ENCODE measurements at places on chromosomes 1 and 21.

- no peak for DNase-seq
These were observed 124.6 kb downstream of the NRDC start for GRCh38 chr1:51753969-51754368.

DNA sequence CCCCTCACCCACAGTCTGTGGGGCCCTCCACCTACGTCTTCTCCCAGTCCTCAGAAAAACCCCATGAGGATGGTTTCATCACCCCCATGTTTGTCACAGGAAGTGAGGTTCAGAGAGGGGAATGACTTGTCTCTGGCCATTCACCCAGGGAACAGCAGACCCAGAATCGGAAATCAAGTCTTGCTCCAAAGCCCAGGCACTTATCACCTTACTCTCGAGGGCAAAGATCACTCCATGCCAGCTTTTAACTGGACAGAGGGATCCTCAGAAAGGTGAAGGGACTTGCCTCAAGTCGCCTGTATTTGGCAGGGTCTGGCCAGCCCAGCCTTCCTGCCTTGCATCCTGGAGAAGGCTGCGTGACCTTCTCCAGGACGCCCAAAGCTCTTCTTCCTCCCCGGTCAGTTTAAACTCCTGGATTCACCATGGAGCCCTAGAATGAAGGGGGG is 57.9 kb upstream of the SSBP3 start:
- no peak for DNase-seq

DNA sequence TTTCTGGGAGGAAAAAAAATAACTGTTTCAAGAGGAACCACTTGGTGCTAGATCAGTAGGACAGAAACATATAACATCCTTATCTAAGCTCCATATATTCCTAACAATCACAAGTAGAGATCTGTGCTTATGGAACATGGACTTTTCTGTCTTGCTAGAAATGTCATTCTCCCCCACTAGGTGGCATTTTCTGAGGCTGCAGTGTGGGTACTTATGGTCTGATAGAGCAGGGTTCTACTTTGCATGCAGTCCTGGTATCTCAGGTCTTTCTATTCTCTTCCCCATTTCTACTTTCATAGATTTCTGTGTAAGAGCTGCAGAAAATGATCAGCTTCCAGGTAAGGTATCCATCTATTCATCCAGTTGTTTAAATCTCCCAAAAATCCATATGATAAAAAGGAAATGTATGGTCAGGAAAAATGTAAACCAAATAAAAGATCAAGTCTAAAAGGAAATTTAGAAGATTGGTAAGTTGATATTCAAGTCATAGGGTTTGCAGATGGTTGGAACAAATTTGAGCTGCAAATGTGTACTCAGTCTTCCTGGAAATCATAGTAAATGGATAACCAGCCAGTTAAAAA is 1.5 kb downstream of the ZNF684 start:
- DNase-seq = no peak

GRCh38 chr1:187685333-187685732 is 856.6 kb downstream of the PLA2G4A start:
- no peak for DNase-seq

DNA sequence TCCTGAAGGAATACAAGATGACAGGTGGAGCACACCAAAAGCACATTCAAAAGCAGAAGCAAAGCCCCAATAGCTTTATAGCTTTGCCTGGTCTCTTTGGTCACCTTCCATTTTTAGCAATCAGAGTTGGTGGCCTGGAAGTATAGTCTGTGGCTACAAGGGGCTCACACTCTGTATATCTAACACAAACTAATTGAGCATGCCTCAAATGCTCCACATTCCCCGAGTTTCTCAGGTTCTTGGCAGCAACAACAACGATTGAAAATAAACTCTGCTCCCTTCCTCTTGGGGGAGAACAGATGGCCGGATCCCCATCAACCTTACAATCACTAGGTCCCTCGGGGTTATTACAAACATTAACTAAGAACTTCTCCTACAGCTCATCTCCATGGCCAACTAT is 24.9 kb upstream of the TADA1 start:
- no peak for DNase-seq

GRCh38 chr1:116375887-116376728 is 3.1 kb downstream of the ATP1A1 start:
- DNase-seq = no peak

GRCh38 chr1:165451691-165452090 is 6.8 kb upstream of the RXRG start:
- no peak for DNase-seq

DNA sequence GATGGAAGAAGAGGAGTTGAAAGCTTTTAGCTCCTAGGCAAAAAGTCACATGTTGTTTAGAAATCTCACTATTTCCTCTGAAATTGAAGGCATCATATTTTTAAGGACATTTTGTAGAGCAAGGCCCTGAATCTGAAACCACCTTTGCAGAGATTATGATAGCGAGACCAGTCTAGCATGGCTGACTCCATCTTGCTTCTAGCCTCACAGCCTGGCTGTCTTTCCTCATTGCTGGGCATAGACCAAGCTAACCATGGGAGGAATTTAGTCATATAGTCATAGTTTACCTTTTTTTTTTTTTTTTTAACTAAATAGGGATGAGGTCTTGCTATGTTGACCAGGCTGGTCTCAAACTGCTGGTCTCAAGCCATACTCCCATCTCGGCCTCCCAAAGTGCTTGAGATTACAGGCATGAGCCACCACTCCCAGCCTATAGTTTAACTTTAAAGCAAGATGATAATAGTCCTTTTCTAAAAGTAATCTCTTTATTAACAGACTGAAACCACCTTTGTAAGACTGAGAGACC is 42.2 kb upstream of the ZNF326 start:
- DNase-seq = no peak

- no peak for DNase-seq
These were observed 177.8 kb upstream of the KLHDC7A start for GRCh38 chr1:18302788-18303413.

GRCh38 chr1:65948609-65949229 is 156.0 kb downstream of the PDE4B start:
- DNase-seq = no peak

GRCh38 chr1:237226177-237226944 is 184.4 kb downstream of the RYR2 start:
- DNase-seq = no peak

GRCh38 chr1:198756470-198756869 is 117.6 kb downstream of the PTPRC start:
- no peak for DNase-seq

GRCh38 chr1:11455967-11456570 is 22.9 kb upstream of the DISP3 start:
- no peak for DNase-seq

DNA sequence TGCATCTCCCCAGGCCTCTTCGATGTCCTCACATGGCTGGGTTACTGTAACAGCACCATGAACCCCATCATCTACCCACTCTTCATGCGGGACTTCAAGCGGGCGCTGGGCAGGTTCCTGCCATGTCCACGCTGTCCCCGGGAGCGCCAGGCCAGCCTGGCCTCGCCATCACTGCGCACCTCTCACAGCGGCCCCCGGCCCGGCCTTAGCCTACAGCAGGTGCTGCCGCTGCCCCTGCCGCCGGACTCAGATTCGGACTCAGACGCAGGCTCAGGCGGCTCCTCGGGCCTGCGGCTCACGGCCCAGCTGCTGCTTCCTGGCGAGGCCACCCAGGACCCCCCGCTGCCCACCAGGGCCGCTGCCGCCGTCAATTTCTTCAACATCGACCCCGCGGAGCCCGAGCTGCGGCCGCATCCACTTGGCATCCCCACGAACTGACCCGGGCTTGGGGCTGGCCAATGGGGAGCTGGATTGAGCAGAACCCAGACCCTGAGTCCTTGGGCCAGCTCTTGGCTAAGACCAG is 14.3 kb downstream of the HTR6 start:
- no peak for DNase-seq

GRCh38 chr1:28021064-28021463 is 61.3 kb downstream of the XKR8 start:
- DNase-seq = no peak

DNA sequence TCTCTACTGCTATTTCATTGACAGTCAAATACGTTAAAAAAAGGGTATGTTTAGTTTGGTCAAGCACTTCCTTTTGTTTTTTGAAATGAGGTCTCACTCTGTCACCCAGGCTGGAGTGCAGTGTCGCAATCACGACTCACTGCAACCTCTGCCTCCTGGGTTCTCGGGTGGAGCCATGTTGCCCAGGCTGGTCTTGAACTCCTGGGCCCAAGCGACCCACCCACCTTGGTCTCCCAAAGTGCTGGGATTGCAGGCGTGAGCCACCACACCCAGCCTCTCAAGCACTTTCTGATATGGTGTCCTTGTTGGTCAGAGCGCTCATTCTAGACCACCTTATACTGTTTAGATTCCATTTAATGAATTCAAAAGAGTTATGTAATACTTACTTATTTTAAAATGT is 20.9 kb upstream of the RHBDL2 start:
- DNase-seq = no peak

GRCh38 chr1:58204284-58204683 is 342.2 kb downstream of the OMA1 start:
- DNase-seq = no peak

DNA sequence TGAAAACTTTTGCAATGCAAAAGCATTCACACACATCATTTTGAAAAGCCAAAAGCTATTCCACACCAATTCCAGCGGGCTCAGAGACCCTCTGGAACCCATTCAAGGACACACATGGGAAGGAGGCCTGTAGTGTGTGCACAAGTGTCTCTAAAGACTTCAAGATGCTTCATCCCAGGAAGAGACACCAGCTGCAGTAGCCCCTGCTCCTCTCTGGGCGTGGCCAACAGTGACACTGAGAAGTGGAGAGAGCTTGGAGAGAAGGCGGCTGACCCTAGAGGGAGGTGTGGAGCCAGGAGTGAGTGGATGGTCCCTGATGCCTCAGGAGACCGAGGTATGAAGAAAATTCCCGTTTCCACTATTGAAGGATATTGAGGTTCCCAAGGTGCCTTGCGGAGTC is 14.9 kb upstream of the TNNI1 start:
- no peak for DNase-seq

DNA sequence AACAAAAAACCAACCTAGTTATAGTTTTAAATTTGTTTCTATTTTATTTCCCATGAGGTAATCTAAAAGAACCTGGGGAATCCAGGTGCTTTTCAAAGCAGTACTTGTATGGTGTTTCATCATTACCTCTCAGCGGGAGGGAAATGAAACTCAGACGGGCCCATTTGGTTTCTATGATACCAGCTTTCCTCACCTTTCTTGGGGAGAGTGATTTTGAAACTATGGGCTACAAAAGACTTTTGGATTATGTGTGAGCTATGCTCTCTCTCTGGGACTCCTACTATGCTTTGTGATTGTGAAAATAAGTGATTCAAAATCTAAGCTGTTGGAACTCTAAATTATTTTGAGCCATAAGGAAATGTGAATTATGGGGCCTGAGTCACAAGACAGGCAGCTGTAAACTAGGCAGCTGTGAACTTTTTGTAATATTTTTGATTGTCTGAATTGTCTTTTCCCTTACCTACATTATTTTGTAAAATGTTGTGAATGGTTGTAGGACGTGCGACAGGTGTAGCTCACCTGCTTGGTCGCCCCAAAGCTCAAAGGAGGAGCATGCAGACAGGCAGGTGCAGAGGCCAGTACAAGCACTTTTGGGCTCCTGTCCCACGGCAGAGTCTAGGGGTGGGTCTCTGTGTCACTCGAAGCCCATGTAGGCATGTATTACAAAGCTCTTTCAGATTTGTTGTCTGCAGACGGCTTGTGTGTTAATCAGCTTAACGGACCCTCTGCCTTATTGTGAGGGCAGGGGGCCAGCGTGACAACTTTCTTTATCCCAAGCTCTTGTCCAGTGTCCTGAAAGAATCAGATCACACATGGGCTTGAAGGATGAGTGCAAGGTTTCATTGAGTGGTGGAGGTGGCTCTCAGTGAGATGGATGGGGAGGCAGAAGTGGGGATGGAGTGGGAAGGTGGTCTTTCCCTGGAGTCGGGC is 64.8 kb upstream of the BACH1 start:
- no peak for DNase-seq

- no peak for DNase-seq
These were observed 2.5 kb downstream of the NBL1 start for GRCh38 chr1:19646377-19647319.

DNA sequence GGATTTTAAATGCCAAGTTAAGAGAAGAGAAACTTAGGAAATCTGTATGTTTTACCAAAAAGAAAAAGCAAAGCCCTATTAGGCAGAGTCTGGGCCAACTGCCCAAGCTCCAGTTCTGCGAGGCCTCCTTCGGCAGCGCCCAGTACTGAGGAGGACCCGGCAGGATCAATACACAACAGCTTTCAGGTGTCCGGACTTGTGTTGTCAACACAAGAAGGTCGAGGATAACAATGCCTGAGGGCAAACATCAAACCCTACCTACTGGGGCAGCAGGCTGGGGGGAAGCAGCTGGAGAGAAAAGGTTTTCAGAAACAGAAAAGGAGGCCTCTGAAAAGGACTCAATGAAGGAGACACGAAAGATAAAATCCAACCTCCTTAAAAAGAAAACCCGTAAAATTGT is 98.1 kb upstream of the GJB5 start:
- DNase-seq = no peak

DNA sequence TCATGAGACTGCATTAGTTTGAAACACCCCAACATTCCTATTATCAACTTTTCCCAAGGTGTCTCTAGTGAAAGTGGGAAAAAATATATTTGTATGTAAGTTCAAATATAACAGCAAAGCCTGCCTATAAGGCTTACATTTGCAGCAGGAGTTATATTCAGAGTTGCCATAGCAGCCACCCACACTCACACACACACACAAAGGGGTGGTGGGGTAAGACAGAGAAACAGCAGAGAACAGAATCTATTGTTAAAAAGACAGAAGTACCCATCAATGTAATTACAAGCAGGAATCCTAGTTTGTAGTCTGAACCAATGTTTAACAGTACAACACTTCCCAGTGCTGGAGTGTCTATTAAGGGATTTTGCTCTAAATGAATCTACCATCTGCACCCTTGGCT is 55.0 kb downstream of the PLPPR5 start:
- DNase-seq = no peak

Measured in stimulated activated CD4-positive, alpha-beta T cell treated with anti-CD3 and anti-CD28 coated beads, Interleukin-1b, Interleukin-23, amount 100 ng/mL, for 1 hour (primary cell).